ENCODE measurements at places on chromosomes 5 and 9.

GRCh38 chr5:9428272-9428671 is 117.6 kb downstream of the SEMA5A start:
- DNase-seq, result no peak

DNA sequence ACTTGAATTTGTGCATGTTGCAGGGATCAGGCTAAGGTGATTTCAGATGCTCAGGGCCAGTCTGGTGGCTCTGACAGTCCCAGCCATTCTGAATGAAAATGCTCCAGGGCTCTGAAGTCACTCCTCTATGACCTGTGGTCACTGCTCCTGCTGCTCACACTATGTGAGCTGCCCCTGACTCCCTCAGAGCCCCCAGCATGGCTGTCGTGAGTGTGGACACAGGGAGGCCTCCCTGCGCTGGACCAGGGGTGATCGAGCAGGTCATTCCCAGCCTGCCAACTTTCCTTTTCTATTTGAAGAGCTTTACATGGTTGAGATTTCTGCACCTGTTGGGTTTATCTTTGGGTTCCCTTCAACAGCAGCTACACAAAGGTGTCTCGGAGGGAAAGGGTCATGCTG is 74.5 kb downstream of the WNK2 start:
- no peak for DNase-seq

GRCh38 chr5:153672347-153673090 is 182.0 kb downstream of the GRIA1 start:
- no peak for DNase-seq

DNA sequence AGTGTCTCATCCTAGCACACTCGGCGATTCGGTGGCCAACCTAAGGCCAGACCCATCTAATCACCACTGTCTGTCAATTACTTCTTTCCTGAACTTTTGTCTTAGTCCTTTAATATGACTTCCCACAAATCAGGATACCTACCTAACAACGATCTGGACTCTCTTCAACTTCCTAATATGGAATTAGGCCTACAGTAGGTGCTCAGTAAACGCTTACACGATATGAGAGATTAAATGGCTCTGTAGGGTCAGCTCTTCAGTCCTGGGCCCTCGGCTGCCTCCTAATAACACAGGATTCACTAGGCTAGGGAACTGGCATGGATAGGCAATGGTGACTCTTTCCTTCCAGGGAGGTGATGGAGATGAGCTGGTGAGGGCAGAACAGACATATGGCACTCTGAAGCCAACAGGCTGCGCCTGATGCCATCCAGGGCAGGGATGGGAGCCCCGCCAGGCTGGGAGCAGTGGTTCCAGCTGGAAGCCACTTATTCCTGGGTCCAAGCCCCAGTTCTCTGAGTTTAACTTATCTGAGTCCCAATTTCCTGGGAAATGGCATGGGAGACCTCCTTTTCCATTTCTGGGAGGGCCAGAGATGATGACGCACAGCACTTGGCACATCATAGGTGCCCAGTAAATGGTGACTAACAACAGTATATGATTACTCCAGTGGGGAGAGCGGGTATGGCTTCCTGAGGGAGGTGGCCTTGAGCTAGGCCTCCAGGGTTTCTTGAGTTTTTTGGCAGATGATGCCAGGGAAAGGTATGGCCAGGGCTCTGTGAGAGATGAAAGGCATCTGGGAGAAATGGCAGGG is 7.3 kb downstream of the PDGFRB start:
- DNase-seq, result no peak

DNA sequence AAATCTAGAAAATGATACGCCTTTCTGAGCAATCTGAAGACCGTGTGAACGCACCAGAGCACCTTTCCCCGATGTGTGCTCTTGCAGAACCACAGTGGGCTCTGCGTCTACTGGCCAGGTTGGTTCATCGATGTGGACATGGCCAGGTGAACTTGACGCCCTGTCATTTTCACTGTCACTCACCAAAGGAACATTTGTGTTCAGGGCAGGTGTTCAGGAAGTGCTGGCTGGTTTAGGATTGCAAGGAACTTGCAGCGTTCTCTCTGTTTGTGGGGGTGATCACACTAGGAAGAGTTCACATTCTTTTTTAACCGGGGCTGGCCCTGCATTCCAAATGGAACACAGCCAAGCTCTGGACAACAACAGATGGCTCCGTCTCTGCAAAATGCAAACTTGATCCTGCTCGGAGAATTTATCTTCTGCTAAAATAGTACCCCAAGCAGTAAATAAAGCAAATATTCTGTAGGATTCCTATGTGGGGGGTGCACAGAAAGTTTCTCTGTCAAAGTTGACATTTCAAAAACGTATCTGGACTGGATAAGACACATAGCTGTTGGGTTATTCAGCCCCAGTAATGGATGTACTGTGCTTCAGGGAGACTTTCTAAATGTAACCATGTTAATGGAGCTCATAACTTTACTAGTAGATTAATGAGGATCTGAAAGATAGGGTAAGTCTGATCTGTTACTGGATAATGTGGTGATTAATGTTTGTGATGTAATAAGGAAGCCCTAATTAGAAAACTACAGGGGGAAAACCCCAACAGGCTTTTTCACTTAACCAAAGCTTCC is 45.7 kb upstream of the FANCC start:
- no peak for DNase-seq

DNA sequence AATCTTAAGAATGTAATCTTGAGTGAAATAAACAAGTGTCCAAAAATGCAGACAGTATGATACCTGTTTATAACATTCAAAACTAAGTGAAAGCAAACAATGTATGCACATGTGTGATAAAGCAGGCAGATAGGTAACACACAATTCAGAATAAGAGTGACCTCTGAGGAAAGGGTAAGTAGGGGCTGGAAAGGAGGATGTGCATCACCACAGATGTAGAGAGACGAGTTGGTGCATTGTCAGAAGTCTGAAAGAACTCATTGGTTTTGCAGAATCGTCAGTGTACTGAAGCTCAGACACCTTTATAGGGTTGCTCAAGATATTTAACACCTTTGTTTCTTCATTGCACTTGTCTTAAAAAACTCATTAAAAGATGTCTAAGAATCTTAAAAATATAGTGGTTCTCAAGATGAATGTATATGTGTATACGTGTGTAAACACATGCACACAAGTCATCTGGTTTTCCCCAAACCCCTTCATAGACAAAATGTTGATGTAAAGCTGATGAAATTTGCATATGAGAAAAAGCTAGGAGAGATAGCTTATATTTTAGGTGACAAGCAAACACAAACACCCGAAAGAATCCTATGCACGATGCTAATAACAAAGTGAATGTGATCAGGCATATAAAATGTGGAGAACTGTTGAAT is 197.6 kb upstream of the MEF2C start:
- DNase-seq, result no peak

GRCh38 chr5:102863764-102864560 is 108.9 kb downstream of the PAM start:
- no peak for DNase-seq

DNA sequence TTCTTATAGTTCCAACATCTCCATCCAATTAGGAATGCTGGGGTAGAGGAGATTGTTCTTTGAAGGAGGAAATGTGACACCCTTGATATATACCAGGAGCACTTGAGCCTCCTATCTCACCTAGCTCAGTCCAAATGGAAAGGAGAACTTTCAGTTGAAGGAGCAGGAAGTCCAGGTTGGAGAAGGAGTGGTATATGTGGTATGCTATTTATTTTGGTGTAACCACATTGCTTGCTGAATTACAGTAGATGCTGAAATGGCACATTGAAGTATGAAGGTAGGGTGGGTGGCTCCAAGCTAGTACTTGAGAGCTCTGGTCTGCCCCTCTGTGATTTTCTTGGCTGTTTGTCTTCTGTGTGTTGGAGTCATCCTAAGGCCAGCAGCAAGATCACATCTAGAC is 6.1 kb downstream of the CSNK1G3 start:
- no peak for DNase-seq

DNA sequence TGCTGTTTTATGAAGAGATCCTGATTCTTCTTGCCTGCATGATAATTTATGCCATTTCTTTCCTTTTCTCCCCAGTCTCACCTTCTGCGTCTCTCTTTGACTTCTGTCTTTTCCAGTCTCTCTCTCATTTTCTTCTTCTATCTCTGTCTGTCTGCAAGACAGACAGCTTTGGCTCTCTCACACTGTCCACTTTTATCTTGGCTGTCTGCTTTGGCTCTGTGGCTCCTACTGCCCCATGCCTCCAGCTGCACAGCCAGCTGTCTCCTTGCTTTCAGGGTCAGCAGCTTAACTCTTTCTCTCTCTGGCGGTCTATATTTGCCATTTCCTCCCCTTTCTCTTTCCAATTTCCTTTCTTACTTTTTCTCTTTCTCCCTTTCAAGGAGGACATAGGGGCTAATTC is 971.1 kb upstream of the COX7C start:
- DNase-seq, result no peak

DNA sequence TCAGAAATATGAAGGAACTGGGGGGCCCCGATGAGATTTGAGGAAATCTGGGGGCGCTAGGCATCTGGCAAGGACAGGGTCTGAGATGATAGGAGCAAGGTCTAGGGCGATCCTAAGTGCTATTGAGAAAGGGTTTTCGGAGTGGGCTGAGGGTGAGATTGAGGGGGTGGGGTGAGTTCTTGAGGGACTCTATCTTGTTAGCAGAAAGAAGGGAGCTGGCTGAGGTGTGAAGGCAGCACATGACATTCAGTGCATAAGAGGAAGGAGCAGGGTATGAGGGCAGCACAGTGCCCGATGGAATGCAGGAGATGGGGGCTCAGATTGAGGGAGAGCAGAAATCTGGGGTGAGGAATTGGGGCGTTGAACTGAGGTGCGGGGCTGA is 640 bp downstream of the TRIM32 start:
- no peak for DNase-seq

GRCh38 chr9:132068605-132069004 is 11.1 kb downstream of the MED27 start:
- DNase-seq, result no peak

DNA sequence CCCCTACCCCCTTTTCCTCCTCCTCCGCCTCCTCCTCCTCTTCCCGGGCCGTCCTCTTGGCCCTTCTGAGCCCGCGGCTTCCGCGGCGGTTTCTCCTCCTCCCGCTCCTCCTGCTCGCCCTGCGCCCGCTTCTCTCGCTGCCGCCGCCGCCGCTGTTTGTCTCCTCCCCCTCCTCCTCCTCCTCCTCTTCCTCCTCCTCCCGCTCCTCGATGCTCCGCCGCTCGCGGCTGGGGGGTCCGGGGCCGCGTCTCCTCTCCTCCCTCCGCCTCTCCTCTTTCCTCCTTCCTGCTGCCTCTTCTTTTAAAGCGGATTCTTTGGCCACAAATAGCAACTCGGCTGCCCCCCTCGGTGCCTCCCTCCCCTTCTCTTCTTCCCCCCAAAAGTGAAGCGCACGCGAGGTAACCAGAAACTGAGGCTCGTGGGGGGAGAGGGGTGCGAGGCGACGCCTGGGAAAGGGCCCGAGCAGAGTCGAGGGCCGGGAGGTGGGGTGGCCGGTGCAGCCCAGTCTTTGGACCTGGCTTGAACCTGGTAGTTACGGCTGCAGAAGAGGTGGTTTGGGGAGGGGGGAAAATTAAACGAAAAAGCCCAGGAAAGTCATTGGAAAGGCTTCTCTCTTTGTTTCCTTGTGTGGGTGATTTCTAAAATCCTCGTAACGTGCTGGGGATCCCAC is 1058.5 kb upstream of the DMAC1 start:
- no peak for DNase-seq

GRCh38 chr9:82424599-82425120 is 436.1 kb downstream of the SPATA31D1 start:
- DNase-seq, result no peak

GRCh38 chr5:172777881-172778814 is 7.2 kb upstream of the DUSP1 start:
- no peak for DNase-seq

- no peak for DNase-seq
Observed at GRCh38 chr5:173963182-173963838, 25.7 kb upstream of the C5orf47 start.

GRCh38 chr5:98735806-98736507 is 37.5 kb upstream of the RGMB start:
- no peak for DNase-seq

DNA sequence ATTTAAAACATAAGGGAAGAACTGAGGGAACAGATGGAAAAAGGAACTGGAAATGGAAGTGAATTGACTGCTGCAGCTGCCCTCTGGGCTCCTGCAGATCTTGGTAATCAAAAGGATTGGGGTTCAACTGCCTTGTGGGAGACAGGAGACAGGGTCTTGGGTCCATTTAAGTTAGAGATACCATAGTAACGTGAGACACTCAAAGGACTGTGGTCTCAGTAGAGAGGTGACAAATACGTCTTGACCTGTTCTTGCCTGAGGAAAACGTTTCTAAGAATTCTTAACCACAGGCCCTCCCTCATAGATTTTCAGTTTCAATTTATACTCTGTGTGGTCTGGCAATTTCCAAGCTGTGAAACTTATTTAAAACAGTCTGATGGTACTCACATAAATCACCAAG is 100.8 kb upstream of the DHFR start:
- no peak for DNase-seq

DNA sequence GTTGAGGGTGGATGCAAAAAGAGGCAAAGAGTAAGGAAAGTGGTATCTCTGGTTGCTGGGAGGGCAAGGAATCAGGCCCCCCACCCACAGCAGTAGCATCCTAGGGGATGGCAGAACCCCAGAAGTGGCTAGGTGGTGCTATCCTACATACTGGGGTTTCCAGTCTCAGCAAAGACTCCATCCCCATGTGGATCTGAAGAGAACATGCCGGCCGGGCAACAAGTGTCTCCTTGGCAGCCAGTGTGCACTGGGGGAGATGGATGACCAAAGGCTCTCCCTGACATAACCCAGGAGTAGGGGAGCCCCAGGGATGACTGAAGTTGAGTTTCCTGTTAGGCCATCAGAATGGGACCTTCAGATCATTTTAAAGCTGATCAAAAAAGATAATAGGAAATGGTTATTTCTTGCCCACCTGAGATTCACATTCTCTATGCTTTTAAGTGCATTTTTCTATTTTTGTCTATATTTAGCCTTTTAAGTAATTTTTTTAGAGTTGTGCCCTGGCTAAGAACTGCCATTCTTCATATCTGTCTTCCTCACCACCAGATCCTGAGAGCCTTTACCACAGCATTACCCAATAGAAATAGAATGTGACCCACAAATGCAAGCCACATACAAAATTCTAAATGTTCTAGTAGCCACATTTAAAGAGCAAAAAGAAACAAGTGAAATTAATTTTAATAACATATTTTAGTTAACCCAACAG is 78.7 kb upstream of the SMIM23 start:
- DNase-seq, result no peak

- no peak for DNase-seq
Observed at GRCh38 chr9:21985964-21986667, 8.1 kb downstream of the CDKN2A start.
